CD14-positive monocyte (primary cell): ENCODE measurements at places on chromosomes 6 and 20.

DNA sequence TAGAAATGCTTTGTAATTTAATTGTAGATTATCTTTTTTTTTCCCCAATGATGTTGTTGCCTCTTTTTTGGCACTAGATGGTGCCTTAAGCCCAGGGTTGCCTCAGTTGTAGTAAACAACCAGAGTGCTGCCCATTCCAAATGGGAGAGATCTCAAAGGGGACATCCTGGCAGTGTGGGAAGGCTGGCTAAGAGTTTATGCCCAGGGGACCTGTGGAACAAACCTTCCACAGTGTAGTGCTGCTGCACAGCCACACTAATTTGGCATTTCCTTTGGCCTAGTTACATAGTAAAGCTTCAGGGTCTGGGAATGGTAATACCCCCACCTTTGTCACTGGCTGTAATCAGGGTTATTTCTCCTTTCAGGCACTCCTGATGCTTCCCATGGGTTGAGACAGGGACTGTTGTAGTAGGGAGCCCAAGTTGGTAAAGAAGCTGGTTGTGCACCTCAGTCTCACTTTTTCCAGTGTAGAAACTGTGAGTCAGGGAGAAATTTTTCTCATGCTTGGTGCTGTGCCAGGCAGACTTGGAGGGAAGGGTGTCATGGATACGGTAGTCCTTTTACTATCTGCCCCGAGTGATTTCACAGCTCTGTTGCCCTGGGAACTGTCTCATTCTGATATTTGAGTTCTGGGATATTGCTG, 177.8 kb upstream of the ECI2 start:
- no peak for DNase-seq

DNA sequence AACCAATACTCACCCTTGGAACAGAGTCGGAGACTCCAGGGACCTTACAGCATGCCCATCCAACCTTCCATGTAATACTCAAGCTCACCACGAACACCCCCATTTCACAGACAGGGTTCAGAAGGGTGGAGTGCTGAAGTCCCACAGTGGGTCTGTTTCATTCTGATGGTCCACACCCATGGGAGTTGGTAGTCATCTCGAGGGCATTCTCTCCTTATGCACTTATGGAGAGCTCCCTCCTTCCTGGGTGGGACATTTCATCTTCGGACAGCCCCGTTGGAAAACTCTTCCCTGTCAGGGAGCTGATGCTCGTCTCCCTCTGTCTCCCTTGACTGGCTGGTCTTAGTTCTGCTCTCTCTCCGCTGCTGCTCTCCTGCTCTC, 38.9 kb downstream of the COX4I2 start:
- no peak for DNase-seq

- no peak for DNase-seq
These were observed 46.9 kb upstream of the TRIM26 start for GRCh38 chr6:30260036-30260504.

- no peak for DNase-seq
These were observed 988 bp downstream of the ECHDC1 start for GRCh38 chr6:127342296-127342945.

DNA sequence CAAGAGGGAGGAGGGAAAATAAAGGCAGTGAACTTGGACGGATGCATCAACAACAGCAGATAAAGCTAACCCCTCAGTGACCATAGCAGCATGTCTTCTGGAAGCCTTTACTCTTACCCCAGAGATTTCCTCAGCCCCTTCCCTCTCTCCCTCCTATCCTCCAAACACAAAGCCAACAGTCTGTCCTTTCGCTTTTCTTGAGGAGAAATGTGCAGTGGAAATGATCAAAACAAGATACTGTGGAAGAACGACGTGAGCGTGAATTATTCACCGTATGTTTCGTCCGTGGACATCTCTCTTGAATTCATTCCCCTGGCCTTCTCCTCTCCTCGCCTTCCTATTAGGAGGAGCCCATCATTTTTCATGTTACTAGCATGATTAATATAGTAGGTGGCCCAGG, 8.5 kb downstream of the NRN1 start:
- no peak for DNase-seq

GRCh38 chr6:41531591-41532582, 14.3 kb upstream of the FOXP4 start:
- peak; percentile 50 for DNase-seq

DNA sequence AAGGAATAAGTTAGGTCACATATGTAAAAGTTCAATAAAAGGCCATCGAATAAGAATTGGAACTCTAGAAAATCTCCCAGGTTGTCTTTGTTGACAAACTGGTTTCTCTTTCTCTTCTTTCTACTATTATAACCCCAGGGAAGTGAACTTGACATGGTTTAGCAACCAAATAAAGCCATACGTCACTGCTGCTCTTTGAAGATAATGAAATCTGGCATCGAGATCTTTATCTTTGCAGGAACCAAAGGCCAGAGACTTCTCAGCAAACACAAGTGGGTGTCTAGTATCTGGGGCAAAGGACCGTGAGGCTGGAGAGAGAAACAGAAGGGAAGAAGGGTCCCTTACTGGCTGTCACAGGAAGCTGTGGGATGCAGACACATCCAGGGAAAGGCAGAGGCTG, 286.7 kb upstream of the CDYL start:
- DNase-seq: no peak

DNA sequence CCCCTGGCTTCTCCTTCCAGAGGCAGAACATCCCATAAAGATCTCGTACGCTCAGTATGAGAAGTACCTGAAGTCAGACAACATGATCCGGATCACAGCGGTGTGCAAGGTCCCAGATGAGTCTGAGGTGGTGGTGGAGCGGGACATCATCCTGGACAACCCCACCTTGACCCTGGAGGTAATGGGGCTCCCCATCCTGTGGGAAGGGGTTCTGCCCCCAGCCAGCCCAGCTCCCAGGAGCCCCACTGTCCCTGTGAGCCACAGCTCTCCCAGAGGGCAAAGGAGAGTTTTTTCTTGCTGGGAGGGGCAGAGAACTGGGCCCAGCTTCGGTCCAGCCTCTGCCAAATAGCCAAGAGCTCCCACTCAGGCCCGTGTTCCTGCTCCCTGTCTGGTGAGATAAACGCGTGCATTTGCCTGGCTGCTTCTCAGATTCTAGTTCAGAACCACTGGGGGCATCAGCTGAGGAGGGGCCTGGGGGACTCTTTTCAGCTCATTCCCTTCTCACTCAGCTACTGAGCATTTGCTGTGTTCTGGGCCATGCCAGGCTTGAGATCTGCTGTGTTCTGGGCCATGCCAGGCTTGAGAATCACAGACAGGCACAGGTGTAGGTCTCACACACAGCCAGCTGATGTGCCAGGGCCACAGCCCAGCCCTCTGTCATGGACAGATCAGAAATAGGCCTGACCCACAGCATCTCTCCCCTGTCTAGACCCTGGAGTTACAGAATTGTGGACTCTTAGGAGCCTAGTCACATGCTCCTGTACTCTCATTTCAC, 39.5 kb downstream of the TGM3 start:
- no peak for DNase-seq

GRCh38 chr6:99905209-99906106, 88.6 kb downstream of the MCHR2 start:
- no peak for DNase-seq

- no peak for DNase-seq
These were observed 122.0 kb upstream of the BMP5 start for GRCh38 chr6:55997223-55997874.

DNA sequence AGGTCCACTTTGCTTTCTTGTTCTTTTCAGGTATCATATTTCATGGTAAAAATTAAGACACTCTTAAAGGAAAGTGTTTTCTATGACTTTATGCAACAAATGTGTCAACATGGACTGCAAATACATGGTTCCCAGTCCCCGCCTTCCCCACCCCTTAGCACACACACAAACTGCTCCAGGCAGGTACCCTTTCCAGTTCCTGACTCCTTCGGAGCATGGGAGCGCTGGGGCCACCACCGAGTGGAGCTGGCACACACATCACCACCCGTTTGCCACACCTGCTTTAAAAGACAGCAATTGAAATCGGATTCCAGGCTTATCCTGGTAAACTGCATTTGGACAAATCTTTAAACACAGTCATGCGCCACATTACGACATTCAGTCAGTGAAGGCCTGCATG, 22.2 kb downstream of the RNASET2 start:
- DNase-seq: no peak

- DNase-seq: no peak
These were observed 98.4 kb upstream of the MAN1A1 start for GRCh38 chr6:119447921-119448320.

GRCh38 chr20:45463709-45464108, 5.8 kb upstream of the WFDC2 start:
- no peak for DNase-seq

GRCh38 chr6:26412228-26412627, 10.2 kb downstream of the BTN3A1 start:
- DNase-seq: no peak

DNA sequence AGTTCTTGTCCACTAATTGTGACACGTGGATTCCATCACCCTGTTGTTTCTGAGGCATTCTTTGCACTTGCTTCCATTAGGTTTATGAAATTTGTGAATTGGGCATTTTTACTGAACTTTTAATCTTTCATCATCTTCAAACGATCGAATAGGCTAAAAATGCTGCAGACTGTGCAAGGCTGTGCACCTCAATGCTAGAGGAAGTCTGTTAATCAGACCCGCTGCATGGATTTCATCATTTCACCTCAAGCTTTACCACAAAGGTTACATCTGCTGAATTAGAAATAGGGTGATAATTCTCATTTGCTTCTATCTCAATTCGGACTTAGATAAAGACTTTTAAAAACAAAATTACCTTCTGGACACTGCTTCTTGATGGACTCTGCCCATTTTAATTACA, 27.8 kb upstream of the F13A1 start:
- peak; percentile 42 for DNase-seq

- no peak for DNase-seq
These were observed 205.5 kb downstream of the ZNF217 start for GRCh38 chr20:53387983-53388675.

- DNase-seq: no peak
These were observed 15.7 kb downstream of the STAU1 start for GRCh38 chr20:49172413-49172812.

GRCh38 chr6:12595161-12595811, 121.3 kb upstream of the PHACTR1 start:
- peak; percentile 75 for DNase-seq

- DNase-seq: no peak
These were observed 1358.6 kb upstream of the GJE1 start for GRCh38 chr6:140774080-140774505.

GRCh38 chr6:54206510-54206909, 95.3 kb downstream of the MLIP start:
- DNase-seq: peak; percentile 44

- DNase-seq: no peak
These were observed 23.6 kb downstream of the FOXA2 start for GRCh38 chr20:22560817-22561216.

DNA sequence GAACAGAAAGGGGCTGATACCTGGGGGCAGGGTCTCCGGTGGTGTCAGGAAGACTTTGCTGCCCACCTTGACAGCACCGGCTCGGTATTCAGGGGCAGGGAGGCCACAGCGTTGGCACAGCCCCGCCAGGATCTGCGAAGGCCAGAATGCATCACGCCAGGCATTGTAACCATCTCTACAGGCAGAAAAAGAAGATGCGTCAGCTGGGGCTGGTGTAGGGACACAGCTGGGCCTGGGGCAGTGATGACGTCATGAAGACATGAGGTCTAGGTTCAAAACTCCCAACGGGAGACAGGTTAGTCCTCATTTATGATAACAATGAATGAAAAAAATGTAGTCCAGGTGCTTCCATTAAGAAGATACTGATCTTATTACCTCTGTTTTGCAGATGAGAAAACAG, 22.0 kb downstream of the ERGIC3 start:
- no peak for DNase-seq

DNA sequence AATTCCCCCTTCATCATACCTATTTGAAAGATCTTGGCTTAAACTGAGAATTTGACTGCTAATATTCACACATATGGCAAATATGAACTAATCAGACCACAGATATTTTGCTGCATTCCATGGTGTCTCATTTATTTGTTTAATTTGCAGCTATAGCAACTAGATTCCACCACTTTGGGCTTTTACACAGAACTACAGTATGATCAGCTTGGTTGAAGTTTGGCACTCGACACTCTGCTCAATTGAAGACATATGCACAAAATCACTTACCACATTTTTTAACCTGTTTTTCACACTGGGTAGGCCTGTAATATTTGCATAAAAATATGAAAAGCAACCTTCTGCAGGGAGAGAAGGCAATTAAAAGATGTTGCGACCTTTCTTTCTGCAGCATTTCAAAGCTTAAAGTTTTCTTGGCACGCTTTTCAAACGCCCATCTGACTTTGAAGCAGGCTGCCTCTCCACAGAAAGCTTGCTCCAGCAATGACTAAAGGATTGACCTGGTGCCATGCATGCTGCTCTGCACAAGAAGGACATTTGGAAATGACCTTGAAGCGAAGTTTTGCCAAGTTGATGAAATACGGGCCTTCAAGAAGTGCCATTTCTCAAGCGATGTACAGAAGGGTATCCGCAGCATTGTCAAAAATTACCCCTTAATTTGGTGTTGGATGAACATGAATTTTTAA, 126.7 kb downstream of the AIG1 start:
- DNase-seq: no peak

- peak; percentile 95 for DNase-seq
These were observed at the start of gene JAG1 for GRCh38 chr20:10673842-10674683. TSS of gene JAG1 (minus strand) at chr20:10673999. CDS start at chr20:10673530, 469 bp downstream.

DNA sequence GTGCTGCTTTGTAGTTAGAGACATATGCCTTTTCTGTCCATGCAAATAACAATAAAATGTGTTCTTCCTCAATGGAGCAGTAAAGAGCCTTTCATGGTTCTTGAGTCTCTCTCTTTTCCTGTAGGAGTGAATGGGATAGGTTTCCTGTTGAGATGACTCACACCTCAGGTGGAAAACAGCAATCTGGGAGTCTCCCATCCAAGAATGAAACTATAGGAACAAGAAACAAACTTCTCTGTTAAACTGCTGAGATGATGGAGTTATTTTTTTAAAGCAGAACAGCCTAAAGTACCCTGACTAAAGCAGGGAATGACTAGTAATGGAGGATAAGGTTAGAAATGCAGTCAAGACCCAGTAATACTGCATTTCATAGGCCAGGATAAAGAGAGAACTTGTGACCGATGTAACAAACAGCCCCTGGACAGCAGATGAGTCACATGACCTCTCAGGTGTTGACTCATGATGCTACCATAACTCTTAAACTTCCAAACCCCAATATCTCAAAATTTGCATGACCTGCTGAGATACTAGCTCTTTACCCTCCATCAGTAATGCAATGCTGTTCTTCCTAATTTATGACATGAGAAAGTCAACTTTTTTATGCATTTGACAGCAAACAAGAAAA, 548.9 kb downstream of the CBLN4 start:
- DNase-seq: no peak
